GM10248 (cell line): ENCODE measurements at places on chromosomes 5 and 9.

GRCh38 chr5:116154931-116155330, 70.1 kb downstream of the COMMD10 start:
- DNase-seq: no peak

- DNase-seq: no peak
Observed at GRCh38 chr9:84969084-84969483, 299.6 kb downstream of the NTRK2 start.

DNA sequence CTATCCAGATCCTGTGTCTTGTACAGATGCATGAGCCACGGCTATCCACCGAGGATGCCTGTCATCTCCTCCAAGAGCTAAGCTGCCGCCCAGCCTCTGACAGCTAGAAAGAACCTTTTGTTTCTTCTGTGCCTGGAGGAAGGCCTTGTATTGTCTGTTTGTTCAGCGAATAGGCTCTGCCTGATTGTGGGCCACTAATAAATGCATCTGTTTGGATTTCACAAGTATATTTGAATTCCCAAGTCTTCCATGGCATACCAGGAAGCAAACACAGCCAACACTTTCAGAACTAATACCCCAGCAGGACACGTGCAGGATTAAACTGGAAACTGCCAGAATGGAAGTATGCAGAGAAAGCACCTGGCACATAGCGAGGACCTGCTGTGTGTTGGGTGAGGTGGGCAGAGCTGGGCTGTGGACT, 92.7 kb upstream of the NEURL1B start:
- DNase-seq: no peak

- DNase-seq: no peak
Observed at GRCh38 chr9:106615118-106615889, 247.7 kb upstream of the ZNF462 start.

DNA sequence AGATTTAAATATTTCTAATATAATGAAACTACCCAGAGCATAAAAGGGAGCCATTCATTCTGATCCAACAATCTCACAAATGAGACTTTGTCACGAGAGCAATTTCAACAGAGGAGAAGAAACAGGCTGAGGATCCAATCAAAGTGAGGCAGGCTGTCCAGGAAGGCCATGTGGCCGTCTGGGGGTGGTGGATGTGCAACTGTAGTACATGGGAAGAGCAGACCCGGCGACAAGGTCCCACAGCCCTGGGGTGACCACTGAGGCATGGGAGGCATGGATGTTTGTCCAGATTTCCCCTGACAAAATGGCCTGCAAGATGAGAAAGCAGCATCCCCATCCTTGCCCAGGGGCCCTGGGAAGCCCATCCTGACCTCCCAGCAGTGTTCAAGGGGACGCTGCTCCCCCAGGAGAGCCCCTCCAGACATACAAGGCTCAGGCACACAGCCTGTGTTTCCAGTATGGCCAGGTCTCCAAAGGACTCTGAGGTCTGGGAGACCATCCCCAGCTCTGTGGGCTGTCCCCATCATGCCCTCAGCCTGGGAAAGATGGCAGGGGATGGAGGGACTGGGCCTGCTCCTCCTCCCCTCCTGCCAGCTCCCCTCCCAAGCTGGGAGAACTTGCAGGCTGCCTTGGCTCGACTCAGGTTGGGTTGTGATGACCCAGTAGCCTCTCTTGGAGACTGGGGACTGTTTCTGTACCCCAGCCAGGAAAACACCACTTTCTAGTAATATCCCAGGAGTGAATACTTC, 27.5 kb upstream of the FCN2 start:
- DNase-seq: no peak

- DNase-seq: no peak
Observed at GRCh38 chr9:6134661-6135180, 80.9 kb upstream of the IL33 start.

GRCh38 chr5:132821791-132822190, 8.7 kb downstream of the SHROOM1 start:
- no peak for DNase-seq

DNA sequence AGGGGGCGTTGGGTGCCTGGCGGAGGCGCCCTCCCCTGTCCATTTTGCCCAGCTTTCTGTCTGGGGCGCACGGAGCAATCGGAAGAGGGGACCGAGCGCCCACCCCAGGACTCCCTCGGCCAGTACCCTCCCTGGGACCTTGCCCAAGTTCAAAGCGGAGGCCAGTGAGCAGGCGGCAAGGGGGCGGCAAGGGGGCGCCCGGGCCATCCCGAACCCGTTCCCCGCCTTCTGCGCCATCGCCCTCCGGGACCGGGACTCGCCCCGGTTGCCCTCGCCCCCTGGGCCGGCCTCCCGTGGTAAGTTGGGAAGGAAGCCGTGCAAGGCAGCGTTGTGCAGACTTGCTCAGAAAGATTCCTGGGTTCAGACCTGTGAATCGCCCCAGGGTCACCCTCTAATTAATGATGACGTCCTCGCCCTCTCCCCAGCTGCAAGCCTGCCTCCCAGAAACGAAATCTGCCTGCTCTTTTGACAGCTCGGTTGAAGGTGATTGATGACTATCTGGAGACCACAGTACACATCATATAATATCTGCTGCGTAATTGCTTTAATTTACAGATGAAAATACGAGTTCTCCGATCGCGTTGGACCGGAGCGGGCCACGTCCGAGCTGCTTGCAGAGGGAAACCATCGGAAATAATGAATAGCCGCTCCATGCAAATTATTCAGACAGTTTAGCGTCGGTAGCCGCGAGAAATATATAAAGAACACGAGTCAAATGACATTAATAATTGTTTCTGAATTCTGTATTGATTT, 1.4 kb upstream of the IRX4 start:
- DNase-seq: no peak

DNA sequence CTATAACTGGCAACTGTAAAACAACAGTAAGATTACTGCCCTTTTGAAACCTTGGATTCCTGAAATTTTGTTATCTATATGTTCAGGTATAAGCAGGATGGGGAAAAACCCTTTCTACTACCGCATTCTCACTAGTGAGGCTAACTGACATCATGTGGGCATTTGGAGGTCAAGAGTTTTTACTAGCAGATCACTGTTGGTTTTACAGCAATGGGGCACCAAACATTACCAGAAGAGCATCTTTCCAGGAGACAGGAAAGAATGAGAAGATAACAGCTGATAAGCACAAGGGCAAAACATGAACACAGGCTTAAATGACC, 20.9 kb upstream of the TTC33 start:
- DNase-seq: no peak

DNA sequence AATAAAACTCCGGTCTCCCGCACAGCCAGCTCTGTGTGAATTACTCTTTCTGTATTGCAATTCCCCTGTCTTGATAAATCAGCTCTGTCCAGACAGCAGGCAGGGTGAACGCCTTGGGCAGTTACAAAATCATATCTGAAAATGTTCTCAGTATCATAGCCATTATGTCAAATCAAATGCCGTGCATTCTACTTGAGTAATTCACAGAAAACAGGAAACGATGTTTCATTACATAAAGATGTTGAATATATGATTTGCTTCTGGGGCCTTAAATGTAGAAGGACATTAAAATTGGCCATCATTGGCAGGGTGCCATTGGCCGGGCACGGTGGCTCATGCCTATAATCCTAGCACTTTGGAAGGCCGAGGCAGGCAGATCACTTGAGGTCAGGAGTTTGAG, 8.5 kb downstream of the POLR3G start:
- DNase-seq: no peak

GRCh38 chr5:93342563-93343061, 238.4 kb downstream of the NR2F1-AS1 start:
- peak; percentile 62 for DNase-seq

DNA sequence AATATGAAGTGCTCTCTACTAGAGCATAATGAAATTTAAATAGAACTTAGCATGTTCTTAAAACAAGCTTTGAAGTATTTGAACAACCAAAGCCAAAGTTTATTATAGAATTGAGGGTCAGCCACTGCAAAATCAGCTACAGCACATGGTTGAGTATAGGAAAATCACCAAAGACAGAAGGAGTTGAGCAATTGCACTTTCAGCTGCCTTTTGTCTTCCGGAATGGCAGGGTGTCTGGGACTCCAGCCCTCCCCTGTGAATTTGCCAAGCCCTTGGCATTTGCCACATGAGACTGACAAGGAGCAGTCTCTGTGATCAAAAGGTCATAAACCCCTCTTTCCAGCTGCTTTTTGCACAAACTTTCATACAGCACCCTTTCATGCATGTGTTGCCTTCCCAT, 8.5 kb upstream of the LURAP1L start:
- no peak for DNase-seq

GRCh38 chr5:137636830-137637714, 98.8 kb downstream of the KLHL3 start:
- DNase-seq: no peak

GRCh38 chr5:172658961-172659501, 18.0 kb downstream of the NEURL1B start:
- DNase-seq: no peak

- no peak for DNase-seq
Observed at GRCh38 chr5:27308153-27308552, 269.8 kb upstream of the CDH9 start.
